ENCODE measurements at places on chromosomes 16 and 17. TPM values are rescaled to one million over a fixed set of nuclear protein-coding genes. Genes with fewer than 3 reads are reported as not detected.

DNA sequence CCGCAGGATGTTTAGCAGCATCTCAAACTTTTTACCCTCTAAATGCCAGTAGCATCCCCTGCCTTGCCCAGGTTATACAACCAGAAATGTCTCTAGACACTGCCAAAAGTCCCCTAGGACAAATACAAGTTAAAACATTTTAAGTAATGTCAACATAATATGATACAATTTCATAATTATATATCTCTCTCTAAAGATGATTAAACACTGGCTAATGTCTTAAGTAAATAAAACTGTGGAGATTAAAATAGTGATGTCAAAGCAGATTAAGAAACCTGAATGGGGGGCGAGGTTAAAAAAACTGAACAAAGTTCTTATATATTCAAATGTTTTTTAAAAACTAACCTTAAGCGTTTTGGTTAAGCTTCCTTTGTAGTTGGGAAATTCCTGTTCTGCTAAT is 62.1 kb downstream of the CFDP1 start:
- H3K4me3 ChIP-seq: no peak overlapping the region
- no peaks in the 10 kb centered on the region for H3K27me3 ChIP-seq
- peaks cover 11% of the 10 kb centered on the region for H3K4me1 ChIP-seq
- H3K27ac ChIP-seq: no peak overlapping the region
- peaks cover 10% of the 10 kb centered on the region for H3K36me3 ChIP-seq

GRCh38 chr16:27991876-27992275 is 71.6 kb downstream of the GSG1L start:
- no peak for DNase-seq
- no peak overlapping the region for H3K27ac ChIP-seq
- H3K36me3 ChIP-seq: no peaks in the 10 kb centered on the region
- H3K27me3 ChIP-seq: no peaks in the 10 kb centered on the region
- no peak overlapping the region for H3K4me3 ChIP-seq
- H3K4me1 ChIP-seq: no peaks in the 10 kb centered on the region

DNA sequence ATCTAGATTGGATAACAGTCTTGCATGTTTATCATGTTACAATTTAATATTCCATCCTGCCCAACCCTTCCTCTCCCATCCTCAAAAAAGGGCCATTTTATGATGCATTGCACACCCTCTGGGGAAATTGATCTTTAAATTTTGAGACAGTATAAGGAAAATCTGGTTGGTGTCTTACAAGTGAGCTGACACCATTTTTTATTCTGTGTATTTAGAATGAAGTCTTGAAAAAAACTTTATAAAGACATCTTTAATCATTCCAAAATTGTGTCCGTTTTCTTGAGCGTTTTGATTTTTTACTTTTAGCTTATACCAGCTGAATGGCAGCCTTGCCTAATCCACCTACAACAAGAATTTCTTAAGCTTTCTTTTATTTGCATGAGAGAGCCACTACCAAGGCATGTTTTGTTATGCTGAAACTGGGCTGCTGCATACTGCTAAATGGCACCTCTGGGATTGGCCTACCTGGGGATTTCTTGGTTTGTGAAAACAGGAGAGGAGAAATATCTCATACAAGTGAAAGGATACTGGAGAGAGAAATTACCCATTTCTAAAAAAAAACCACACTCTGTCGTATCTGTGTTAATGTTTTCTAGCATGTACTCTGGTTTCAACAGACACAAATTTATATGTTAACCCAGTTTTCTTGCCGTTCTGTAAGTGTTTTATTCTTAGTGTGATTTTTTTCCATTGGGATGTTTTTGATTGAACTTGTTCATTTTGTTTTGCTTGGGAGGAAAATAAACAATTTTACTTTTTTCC is 52.2 kb downstream of the TUBD1 start:
- H3K36me3 ChIP-seq: peaks cover 11% of the 10 kb centered on the region
- peak overlapping the region; percentile 64 for H3K4me3 ChIP-seq
- no peak for DNase-seq
- H3K4me1 ChIP-seq: peaks cover 34% of the 10 kb centered on the region
- peak overlapping the region; percentile 92 for H3K27ac ChIP-seq

RABEP2 gene
- total RNA-seq: 15.6 TPM

DNA sequence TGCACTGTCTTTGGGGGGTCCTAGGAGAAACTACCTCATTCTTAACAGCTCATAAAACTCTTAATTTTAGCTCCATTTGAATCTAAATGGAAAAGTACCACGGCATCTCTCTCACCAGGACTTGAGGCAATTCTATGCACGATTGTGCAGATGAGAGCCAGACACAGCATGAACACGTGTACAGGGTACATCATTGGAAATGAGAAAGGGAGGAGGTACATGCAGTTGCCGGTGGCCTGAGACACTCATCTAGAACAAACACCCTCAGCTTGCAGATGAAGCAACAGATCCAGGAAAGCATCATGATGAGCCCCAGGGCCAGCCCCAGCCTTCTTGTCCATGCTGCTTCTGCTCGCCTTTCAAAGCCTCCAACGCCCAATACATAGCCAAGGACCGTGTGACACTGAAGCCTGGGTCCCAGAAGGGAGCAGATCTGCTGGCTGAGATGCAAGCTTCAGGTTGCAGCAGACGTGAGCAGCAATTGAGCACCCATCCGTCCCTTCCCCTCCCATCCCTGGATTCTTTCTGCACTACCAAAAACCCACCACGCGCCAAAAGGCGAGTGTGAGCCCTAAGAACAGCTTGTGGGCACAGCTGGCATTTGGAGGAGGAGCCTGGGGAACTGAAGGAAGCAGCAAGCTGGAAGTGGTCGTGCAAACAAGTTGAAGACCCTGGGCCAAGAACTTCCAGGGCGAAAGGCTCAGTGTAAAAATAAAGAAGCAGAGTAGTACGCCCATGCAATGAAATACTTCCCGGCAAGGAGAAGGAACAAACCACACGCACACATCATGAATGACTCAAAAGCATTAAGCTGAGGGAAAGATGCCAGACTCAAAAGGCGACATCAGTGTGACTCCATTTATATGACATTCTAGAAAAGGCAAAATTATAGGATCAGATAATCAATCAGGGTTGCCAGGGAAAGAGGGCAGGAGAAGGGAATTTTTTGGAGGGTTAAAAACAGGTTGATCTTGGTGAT is 7.3 kb upstream of the RCVRN start:
- no peak for DNase-seq
- H3K27ac ChIP-seq: no peak overlapping the region
- no peak overlapping the region for H3K4me3 ChIP-seq
- no peaks in the 10 kb centered on the region for H3K27me3 ChIP-seq
- H3K4me1 ChIP-seq: peaks cover 8% of the 10 kb centered on the region

DNA sequence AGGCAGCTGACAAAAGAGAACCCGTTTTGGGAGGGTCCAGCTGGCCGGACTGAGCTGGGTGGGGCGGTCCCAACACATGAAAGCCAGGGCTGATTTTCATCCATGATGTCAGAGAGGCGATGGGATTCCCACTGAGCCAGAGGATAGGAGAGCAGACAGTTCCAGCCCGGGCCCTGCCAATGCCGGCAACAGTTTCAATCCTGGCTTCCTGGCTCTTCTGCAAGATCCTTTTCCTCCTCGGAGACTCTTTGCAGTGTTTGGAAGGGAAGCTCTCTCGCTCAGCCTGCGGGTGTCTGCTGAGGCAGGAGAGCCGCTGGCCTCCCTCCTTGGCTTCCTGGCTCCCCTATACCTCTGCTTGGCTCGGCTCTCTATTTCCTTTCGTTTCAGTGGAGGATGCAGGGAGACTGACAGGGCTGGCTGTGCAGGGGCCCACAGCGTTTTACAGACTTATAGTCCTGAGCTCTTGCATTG is 145.5 kb upstream of the SOX9 start:
- no peaks in the 10 kb centered on the region for H3K27me3 ChIP-seq
- DNase-seq: no peak
- H3K4me3 ChIP-seq: peak overlapping the region; percentile 56

- no peaks in the 10 kb centered on the region for H3K27me3 ChIP-seq
- no peak for DNase-seq
- H3K27ac ChIP-seq: peak overlapping the region; percentile 28
- H3K4me1 ChIP-seq: peaks cover 7% of the 10 kb centered on the region
Measured at GRCh38 chr17:1931844-1932579, 93.1 kb downstream of the RTN4RL1 start.

GRCh38 chr17:79549141-79549915 is 61.5 kb downstream of the RBFOX3 start:
- H3K27ac ChIP-seq: no peak overlapping the region
- DNase-seq: no peak
- no peak overlapping the region for H3K4me3 ChIP-seq
- no peaks in the 10 kb centered on the region for H3K27me3 ChIP-seq
- H3K36me3 ChIP-seq: no peaks in the 10 kb centered on the region

TMIGD1 gene
- not detected for total RNA-seq

DNA sequence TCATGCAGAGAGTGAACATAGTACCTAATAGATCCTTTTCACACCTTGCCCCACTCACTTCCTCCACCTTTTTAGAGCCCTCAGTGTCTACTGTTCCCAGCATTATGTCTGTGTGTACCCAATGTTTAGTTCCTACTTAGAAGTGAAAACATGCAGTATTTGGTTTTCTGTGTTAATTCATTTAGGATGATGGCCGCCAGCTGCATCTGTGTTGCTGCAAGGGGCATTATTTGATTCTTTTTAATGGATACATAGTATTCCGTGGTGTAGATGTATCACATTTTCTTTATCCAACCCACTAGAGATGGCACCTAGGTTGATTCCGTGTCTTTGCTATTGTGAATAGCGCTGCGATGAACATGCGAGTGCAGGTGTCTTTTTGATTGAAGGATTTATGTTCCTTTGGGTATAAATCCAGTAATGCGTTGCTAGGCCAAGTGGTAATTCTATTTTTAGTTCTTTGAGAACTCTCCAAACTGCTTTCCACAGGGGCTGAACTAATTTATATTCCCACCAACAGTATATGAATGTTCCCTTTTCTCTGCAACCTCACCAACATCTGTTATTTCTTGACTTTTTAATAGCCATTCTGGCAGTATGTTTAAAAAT is 47.1 kb downstream of the HLF start:
- H3K4me3 ChIP-seq: no peak overlapping the region
- peaks cover 22% of the 10 kb centered on the region for H3K4me1 ChIP-seq
- H3K36me3 ChIP-seq: peaks cover 36% of the 10 kb centered on the region
- H3K27ac ChIP-seq: no peak overlapping the region
- H3K27me3 ChIP-seq: no peaks in the 10 kb centered on the region
- DNase-seq: no peak

GRCh38 chr17:34999456-34999855 is 19.1 kb downstream of the LIG3 start:
- no peaks in the 10 kb centered on the region for H3K27me3 ChIP-seq
- peaks cover 69% of the 10 kb centered on the region for H3K4me1 ChIP-seq
- H3K27ac ChIP-seq: no peak overlapping the region
- peaks cover 82% of the 10 kb centered on the region for H3K36me3 ChIP-seq

- no peaks in the 10 kb centered on the region for H3K36me3 ChIP-seq
- DNase-seq: no peak
- H3K27ac ChIP-seq: no peak overlapping the region
- peaks cover 41% of the 10 kb centered on the region for H3K4me1 ChIP-seq
Measured at GRCh38 chr17:19342611-19343255, 19.8 kb downstream of the B9D1 start.

GRCh38 chr17:3792481-3792880 is 8.5 kb downstream of the ITGAE start:
- H3K4me3 ChIP-seq: no peak overlapping the region
- no peaks in the 10 kb centered on the region for H3K27me3 ChIP-seq
- H3K27ac ChIP-seq: no peak overlapping the region
- no peaks in the 10 kb centered on the region for H3K36me3 ChIP-seq
- no peaks in the 10 kb centered on the region for H3K4me1 ChIP-seq

NF1 gene
- total RNA-seq: 43.2 TPM

MCRIP1 gene
- total RNA-seq: 127 TPM

DNA sequence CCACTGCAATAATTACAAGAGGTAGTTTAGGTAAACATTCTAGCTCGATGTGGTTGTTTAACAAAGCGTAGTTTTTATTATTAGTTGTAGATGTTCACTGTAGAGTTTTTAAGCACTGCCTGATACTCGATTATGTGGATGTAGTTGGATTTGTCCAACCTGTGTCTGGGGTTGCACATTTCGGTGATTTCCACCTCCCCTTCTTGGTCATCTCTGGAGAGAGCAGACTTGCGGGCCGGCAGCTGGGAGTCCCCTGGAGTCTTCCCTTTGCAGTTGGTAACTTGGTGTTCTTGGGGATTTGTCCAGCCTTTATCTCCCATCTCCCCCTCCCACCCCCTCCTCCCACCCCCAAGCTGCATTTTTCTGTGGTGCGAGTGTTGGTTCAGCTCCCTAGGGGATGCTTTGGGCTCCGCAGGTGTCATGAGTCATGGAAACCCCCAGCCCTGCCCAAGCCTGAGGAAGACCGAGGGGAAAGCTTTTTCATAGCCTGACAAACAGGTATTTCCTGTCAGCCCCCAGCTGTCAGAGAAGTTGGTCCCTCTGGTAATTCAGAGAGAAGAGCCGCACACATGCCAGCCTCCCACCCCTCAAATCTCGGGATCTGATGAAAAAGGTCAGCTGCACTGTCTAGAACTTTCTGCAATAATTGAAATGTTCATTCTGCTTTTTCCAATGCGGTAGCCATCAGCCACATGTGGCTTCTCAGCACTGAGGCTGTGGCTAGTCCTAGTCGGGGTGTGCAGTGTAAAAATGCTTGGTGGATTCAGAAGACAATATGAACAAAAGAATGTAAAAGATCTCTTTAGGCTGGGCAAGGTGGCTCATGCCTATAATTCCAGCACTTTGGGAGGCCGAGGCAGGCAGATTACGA is 50.3 kb downstream of the KSR1 start:
- peaks cover 44% of the 10 kb centered on the region for H3K4me1 ChIP-seq
- H3K27ac ChIP-seq: no peak overlapping the region
- no peak overlapping the region for H3K4me3 ChIP-seq

PSMB3 gene
- total RNA-seq: 158 TPM

SLC22A31 gene
- not detected for total RNA-seq

- H3K27me3 ChIP-seq: peaks cover 46% of the 10 kb centered on the region
- no peak overlapping the region for H3K27ac ChIP-seq
- H3K4me3 ChIP-seq: no peak overlapping the region
- peak; percentile 42 for DNase-seq
Measured at GRCh38 chr16:27408012-27408601, 6.1 kb downstream of the IL21R start.

GRCh38 chr16:11819798-11820197 is 22.7 kb upstream of the ZC3H7A start:
- DNase-seq: no peak
- H3K36me3 ChIP-seq: no peaks in the 10 kb centered on the region
- H3K4me1 ChIP-seq: peaks cover 9% of the 10 kb centered on the region
- H3K27ac ChIP-seq: no peak overlapping the region
- H3K4me3 ChIP-seq: no peak overlapping the region

Data from esophagus muscularis mucosa (tissue), 4 donors.